ENCODE measurements at places on chromosomes 2 and 18.

DNA sequence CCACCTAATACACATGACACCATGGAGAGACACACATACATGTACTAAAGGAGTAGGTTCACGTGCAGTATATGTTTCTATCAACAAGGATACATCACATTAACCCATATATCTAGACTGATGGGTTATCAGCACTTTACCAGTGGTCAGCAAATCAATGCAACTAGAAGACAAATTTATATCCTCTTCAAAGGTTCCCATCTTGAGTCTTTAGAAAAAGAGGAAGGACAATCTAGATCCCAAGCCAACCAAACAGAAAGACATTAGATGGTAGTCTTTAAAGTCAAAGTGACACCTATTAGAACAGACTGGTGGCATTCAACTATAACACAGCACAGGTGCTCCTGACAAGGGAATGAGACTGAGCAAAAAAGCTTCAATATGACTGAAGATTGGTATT lies 13.8 kb upstream of the SERTAD2 start:
- no peak for DNase-seq

DNA sequence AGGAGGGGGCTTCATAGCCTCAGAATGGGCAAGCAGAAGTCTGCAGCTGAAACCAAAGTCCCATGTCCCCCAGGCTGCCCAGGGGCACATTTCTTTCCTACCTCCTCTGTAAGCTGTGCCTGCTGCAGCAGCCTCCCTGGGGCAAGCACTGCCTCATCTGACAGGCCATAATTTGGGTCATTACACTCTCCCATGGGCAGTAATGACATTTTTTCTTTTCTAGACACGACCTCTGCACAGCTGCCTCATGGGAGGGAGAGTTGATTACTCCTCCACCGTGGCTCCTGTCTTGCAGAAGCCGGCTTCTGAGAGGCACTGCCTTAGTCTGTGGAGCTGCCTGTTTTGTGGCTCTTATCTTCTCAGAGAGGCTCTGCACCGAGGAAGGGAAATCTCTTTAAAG lies 268.9 kb downstream of the TDRD15 start:
- DNase-seq = no peak

- no peak for DNase-seq
Measured at GRCh38 chr2:136156411-136156810, 38.5 kb upstream of the CXCR4 start.

- DNase-seq = no peak
Measured at GRCh38 chr2:152505495-152505906, 170.5 kb downstream of the FMNL2 start.

DNA sequence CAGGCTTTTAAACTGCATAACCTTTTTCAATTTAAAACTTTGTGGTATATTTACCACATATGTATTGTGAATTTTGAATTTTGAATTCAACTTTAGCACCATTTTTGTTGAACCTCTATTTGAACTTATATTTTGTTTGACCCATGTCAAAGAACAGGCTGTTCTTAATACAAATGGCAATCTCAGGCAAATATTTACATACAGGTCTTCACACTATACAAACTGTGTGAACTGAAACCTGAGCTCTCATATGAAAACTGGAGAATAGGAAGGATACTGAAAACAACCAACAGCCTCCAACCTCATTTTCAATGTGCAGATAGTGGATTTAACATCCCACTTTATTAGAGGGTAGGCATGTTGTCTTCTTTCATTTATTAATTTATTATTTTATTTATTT lies 491.8 kb downstream of the KCNJ3 start:
- DNase-seq = no peak

GRCh38 chr2:181376999-181377398 lies 80.2 kb upstream of the ITGA4 start:
- no peak for DNase-seq

- no peak for DNase-seq
Measured at GRCh38 chr2:226790431-226790830, 9.2 kb downstream of the IRS1 start.

- peak; percentile 64 for DNase-seq
Measured at GRCh38 chr2:42064417-42064942, 16.7 kb downstream of the PKDCC start.

DNA sequence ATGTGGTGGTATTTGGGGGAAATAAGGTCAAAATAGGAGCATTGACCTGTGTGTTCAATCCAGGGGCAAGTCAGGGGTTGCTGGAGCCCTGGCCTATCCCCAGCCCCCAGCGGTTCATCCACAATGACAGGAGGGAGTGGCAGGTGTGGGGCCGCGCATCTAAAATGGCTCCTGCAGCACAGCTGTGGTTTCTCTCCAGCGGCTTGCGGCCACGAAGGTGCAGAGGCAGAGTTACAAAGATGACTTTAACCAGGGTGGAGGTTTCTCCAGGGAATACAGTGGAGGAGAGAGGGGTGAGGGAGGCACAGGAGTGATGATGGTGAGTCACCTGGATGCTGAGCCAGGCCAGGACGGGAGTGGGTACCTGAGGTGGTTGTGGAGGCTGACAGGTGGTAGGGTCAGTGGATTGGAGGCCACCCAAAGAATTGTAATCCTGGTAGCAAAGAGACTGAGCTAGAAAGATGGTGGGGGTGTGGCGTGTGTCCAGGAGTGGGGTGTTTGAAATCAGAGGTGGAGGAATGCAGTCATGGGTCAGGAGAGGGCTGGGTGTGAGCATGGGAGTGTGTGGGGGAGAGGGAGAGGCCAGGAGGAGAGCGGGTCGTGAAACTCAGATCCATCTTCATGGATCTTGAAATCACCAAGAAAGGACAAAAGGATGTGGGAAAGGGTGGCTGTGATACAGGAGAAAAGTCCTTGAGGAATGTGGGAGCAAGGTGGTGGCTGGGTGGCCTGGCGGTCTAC lies 83.2 kb downstream of the CTIF start:
- no peak for DNase-seq

DNA sequence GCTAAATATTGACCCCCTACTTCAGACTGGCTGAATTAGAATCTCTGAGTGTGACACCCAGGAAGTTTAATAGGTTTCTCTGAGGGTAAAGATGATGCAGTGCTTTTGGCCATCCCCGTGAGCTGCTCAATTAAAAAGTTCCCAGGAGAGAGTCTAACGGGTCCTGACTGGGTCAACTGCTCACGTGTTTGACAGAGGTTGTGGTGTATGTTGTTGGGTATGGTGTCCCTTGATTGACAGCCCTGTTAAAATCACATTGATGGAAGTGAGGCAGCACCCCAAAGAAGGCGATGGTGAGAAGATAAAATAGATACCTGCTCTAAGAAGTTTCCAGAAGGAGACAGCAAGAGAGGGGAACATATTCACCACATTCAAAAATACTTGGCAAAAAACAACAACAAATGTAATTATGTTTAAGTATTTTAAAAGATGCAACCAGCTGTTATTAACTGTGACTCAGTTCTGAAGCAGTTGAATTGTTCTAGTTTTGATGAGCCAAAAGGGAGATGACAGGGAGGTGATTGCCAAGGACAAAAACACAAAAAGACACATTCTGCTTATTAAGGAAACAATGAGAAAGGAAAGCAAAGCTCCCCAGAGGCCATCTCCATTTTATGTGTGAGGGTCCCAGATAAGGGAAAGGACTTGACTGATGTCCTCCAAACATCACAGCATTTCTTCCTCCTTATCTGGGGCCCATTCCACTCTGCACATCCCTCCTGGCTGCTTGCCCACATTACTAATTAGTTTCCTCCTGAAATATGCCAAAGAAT lies 11.5 kb upstream of the GMCL1 start:
- no peak for DNase-seq

DNA sequence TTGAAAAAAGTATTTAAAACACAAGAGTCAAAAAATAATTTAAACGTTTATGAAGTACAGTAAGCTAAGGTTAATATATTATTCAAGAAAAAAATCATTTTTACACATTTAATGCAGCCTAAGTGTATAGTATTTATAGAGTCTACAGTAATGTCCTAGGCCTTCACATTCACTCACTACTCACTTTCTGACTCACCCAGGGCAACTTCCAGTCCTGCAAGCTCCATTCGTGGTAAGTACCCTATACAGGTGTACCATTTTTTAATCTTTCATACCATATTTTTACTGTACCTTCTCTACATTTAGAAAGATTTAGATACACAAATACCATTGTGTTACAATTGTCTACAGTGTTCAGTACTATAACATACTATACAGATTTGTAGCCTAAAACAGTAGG lies 20.9 kb upstream of the RPRD1A start:
- no peak for DNase-seq

GRCh38 chr18:73487966-73488365 lies 620.2 kb upstream of the NETO1 start:
- DNase-seq = no peak

DNA sequence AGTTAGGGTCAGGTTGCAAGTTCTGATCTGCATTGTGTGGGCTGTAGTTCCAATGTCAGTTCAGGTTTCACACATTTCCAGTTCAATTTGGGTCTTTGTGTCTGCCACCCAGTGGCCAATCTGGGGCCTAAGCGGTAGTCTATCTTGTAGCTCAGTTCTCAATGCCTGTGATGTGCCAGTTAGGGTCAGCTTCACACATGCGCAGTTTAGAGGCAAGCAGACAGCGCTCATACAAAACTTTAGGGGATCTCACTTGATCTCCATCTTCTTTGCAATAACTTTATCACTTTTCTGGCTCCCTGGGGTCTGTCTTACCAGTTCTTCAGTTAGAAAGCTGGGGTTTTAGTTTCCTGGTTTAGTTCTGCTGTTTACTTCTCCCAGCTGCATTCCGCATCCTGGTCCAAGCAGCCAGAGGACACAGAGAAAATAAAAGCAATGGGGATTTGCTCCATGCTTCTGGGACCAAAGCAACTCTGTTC lies 11.0 kb upstream of the ZNF24 start:
- DNase-seq = peak; percentile 36

- DNase-seq = no peak
Measured at GRCh38 chr2:25198209-25198525, 29.8 kb upstream of the POMC start.

GRCh38 chr2:56590611-56591010 lies 406.8 kb downstream of the CCDC85A start:
- no peak for DNase-seq

DNA sequence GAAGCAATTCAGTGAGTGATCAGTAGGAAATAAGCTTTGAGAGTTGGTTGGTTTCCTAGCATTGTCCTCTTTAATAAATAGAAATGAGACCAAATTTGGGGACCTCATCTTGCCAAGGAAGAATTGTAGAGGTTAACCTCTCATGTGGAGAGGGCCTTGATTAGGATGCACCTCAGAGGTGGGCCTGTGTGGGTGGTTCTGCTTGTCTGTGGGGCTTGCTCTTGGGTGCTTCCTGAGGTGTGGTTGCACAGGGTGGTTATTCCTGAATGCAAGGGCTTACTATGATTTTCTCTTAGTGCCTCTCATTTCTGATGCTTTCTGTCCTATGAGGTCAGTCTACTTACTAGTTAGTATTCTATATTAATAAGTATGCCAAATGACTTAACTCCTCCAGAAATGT lies 89.6 kb upstream of the MGAT5 start:
- no peak for DNase-seq

DNA sequence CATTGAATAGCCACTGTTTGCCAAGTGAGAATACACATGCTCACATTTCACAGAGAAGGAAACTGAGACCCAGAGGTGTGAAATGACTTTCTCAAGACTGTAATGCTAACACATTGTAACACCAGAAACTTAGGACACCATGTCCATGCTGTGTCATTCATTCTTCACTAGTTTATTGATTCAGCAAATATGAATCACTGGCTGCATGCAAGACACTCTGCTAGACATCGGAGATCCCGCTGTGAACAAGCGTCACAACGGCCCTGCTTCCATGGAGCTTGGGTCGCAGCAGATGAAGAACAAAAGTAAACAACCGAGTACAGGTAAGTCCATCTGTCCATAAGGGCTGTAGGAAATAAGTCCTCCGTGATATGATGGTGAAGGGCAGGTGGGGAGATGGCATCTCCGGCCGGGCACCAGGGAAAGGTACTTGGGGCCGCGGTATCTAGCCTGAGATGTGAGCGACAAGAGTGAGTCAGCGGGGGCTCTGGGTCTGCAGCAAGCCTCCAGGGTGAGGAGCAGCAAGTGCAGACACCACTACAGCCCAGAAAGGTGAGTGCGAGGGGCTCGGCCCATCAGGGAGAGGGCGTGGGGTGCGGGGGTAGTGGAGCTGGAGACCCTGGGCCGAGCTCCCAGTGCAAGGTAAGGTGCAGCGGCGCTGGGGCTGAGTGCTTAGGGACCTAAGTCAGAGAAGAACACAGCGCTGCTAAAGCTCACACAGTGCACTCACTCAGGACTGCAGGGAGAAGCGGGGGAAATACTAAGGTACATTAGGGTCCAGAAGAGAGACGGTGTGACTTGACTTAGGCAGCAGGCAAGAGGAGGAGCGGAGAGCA lies 391.2 kb downstream of the FBXO15 start:
- no peak for DNase-seq

DNA sequence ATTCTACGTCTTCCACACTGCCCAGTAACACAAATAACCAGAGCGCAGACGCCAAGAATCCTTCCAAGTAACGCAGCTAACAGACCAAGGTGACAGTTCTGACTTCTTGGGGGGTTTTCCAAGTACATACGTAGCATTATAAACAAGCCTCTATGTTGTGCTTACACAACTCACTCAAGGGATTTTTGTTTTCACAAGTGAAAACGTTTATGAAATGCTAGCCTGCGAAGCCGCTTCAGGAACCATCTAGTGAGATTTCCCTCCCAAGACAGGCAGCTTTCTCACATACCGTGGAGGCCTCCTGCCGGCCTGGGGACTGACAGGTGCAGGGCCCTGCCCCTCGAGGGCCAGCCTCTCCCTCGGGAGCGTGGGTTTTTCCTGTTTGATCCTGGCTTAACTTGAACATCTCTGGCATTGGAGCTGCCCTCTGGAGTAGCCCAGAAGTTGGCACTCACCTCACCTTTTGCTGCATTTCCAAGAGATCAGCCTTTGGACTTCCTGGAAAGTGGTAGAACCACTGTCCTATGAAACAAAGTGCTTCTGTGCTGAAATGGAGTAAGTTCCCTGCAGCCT lies 151.1 kb downstream of the MBP start:
- DNase-seq = no peak

- DNase-seq = no peak
Measured at GRCh38 chr2:5502385-5502784, 189.8 kb upstream of the SOX11 start.

DNA sequence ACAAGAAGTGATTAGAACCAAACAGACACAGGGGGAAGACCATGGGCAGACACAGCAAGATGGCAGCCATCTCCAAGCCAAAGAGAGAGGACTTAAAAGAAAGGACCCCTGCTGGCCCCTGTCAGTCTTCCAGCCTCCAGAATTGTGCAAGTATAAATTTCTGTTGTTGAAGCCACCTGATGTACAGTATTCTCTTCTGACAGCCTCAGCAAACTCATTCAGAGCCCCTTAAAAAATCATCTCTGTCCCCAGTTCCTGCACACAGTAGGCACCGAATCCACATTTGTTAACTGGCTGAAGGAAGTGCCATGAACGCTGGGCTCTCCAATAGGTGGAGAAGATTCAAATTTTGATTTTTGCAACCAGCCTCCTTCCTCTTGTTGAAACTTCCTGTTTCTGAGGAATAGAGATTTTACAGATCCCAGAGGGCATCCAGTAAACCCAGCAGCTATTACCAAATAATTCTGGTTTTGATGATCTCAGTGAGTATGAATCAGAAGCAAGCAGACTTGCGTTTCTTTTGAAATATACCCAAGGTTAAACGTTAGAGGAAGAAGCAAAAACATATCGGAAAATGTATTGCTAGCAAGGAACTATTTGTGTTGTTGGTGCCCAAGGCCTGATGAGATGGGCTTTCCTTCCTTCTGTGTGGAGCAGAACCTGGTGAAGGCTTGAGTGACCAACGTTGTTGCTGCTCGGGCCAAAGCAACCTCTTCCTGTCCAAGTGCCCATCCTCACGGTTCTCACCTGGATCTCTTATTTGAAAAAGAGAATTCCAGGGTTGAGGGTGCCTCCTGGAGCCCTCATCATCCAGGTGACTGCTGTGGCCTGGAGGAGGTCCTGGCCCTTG lies 47.7 kb upstream of the PLB1 start:
- DNase-seq = peak; percentile 71

- peak; percentile 34 for DNase-seq
Measured at GRCh38 chr18:73979742-73980141, 167.9 kb downstream of the FBXO15 start.
